Caco-2 (cell line): ENCODE measurements at places on chromosomes 16 and 17.

GRCh38 chr16:800834-801511 lies 439 bp upstream of the GNG13 start:
- no peak for DNase-seq

- no peak for DNase-seq
These were observed 13.2 kb downstream of the IL34 start for GRCh38 chr16:70659546-70659945.

- no peak for DNase-seq
These were observed 30.2 kb downstream of the TRIM25 start for GRCh38 chr17:56883616-56884015.

- no peak for DNase-seq
These were observed 55.7 kb downstream of the MARF1 start for GRCh38 chr16:15587152-15587825.

- DNase-seq = no peak
These were observed 41.8 kb downstream of the CYB5D2 start for GRCh38 chr17:4184811-4185210.

DNA sequence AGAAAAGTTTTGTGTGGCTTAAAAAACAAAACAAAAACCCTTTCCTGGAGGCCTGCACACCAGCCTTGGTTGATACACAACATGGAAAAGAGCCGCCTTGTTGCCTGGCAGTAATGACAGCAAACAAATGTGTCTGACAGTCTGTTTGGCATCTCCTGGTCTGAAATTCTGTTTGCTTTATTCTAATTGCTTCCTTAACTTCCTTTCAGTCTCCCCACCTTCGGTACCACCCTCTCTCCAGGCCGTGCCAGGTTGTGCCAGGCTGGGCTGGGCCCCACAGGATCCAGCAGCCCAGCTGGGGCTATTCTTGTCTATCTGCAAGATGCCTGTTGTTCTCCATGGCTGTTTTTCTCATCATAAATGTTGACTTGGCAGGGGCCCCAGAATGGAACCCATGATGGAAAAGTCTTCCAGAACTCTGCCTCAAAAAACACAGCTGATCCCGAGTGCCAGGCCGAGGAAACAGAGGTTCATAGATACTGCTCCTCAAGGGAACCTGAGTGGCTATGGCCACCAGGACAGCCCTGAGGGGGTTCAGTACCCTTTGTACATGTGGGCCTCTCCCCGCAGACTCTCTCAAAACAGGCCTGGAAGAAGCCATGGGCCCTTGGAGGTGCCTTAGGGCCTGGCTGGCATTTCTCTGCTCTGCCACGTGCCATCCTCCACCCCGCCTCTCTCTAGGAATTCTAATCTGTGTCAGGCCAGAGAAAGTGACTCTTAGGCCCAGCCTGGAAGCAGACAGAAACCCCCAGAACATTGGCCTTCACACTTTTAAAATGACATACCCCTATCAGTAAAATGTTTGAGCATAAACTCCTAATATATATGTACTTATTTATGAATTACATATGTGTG lies 50.5 kb downstream of the YPEL2 start:
- DNase-seq = no peak

DNA sequence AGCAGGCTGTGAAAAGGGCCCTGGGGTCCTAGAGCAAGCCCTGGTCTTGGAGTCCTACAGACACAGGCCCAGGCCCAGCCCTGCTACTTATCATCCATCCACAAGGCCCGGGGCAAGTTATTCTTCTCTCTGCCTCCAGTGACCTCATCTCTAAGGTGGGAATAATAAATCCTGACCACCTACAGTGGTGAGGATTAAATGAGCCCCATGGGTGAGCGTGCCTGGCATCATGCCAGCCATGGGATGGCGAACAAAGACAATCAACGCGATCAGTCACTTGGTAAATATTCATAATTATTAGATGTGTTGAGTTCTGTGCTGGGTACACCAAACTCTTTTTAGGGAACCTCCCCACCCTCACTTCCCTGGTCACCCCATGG lies 5.5 kb downstream of the KRT15 start:
- no peak for DNase-seq

GRCh38 chr16:23436951-23437350 lies 16.0 kb downstream of the COG7 start:
- no peak for DNase-seq

DNA sequence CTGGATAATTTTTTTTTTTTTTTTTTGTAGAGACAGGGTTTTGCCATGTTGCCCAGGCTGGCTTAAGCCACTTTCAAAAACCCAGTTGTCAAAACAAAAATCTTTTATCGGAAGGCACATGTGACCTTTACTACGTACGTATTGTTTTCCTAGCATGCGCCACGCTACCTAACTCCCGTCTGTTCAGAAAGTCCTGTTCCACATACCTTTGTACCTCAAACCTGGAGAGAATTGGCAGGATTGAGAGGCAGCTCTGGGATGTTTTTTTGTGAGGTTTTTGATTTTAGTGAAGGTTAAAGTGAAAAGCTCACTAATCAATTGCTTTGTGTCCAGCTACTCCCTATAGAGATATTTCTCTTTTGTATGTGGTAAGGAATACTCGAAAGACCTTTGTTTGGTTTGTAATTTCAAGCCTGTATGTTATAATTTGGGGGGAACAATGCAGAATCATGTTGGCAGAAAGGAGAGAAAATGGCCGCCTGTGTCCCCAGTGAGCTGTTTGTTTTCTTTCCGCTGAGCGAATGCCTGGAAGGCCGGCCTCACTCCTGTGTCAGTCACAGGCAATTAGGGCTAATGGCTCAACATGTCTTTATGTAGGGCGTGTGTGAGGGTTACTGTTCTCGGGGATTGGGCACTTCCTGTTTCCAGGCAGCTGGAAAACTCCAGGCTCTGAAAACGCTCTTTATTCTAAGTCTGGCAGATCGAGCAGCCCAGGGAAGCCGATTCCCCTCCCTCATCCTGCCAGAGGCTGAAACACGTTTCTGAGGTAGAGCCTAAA lies 60.8 kb upstream of the CLEC18A start:
- no peak for DNase-seq

DNA sequence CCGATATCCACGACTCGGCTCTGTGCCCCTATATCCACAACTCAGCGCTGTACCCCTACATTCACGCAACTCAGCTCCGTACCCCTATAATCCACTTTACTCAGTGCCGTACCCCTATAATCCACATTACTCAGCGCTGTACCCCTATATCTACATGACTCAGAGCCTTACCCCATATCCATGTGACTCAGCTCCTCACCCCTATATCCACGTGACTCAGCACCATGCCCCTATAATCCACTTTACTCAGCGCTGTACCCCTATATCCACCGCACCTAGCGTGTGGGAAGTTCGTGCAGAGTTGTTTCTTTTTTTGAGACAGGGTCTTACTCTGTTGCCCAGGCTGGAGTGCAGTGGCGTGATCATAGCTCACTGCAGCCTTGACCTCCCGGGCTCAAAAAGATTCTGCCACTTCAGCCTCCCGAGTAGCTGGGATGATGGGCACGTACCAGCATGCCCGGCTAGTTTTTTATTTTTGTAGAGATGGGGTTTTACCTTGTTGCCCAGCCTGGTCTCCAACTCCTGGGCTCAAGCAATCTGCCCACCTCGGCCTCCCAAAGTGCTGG lies 17.4 kb downstream of the CYB5D2 start:
- DNase-seq = no peak

- no peak for DNase-seq
These were observed 24.2 kb downstream of the FAM117A start for GRCh38 chr17:49739641-49740271.

DNA sequence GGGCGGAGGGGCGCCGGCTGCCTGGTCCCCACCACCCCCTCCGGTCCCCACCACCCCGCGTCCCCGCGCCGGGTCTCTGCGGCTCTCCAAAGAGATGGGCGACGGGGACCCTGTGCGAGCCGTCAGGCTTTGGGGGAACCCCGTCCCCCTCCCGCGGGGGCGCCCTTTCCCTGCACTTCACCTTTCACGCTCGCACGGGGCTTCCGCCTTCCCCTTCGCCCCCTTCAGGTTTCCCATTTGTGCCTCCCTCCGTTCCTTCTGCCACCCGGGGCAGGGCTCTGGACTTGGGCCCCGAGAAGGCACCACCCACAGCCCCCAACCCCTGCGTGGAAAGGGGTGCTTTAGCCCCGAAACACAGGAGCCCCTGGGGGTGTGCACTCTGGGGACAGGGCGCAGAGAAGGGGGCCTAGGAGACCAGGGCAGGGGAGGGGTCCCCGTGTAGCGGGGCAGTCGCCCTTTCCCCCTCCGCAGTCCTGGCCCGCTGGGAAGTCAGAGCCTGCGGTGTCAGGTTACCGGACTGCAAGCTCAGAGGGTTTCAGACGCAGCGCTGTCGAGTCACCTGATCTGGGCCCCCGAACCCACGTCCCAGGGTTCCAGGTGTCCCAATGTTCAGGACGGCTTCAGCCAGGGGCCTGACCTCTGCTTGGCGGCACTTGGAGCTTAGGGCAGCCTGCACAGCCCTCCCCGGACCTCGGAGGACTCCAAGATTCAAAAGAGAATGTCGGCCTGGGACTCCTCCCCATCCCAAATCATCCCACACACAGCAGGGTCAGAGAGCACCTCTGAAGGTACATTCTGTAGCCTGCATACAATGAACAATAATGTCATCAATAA lies 6.7 kb upstream of the CCDC92B start:
- DNase-seq = peak; percentile 55

GRCh38 chr16:89026121-89026612 lies 49.2 kb upstream of the CBFA2T3 start:
- DNase-seq = no peak

DNA sequence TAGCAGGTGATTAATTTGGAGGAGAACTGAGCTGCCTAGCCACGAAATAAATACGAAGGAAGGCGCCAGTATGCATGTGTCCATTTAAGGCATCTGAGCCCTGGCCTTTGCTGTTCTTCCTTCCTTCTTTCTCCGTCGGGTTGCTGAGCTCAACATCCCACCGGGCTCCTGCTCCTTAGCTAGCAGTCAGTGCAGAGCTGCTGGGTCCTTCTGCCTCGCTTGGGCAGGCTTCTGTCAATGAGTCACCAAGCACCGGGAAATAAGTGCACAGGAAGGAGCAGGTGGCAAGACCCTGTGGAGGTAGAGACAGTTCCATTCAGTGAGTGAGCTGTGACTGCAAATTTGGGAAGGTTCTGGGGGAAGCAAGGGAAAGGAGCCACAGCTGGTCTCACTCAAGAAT lies 120.7 kb downstream of the CCDC182 start:
- no peak for DNase-seq

- no peak for DNase-seq
These were observed 407.7 kb upstream of the EEF2KMT start for GRCh38 chr16:5505091-5505887.

GRCh38 chr17:67606471-67606870 lies 111.3 kb upstream of the NOL11 start:
- DNase-seq = no peak

GRCh38 chr16:19406891-19407491 lies 10.7 kb upstream of the TMC5 start:
- no peak for DNase-seq

- DNase-seq = no peak
These were observed 7.9 kb downstream of the KLHDC4 start for GRCh38 chr16:87757841-87758426.

DNA sequence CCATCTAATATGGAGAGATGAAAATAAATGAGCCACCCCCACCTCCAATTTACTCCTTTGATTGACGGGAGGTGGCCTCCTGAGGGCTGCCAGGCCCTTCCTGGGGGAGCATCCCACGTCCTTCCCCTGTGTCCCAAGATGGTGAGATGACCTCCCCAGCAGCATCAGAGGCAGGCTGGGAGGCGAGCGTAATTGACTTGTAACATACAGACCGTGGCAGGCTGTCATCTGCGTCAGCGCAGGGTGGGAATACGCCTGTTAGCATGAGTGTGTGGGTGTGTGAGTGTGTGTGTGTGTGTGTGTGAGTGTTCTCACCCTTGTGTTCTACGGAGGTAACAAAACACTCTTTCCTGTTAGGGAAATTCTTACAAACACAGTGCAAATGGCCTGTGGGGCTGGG lies 156.9 kb upstream of the CIBAR2 start:
- no peak for DNase-seq

DNA sequence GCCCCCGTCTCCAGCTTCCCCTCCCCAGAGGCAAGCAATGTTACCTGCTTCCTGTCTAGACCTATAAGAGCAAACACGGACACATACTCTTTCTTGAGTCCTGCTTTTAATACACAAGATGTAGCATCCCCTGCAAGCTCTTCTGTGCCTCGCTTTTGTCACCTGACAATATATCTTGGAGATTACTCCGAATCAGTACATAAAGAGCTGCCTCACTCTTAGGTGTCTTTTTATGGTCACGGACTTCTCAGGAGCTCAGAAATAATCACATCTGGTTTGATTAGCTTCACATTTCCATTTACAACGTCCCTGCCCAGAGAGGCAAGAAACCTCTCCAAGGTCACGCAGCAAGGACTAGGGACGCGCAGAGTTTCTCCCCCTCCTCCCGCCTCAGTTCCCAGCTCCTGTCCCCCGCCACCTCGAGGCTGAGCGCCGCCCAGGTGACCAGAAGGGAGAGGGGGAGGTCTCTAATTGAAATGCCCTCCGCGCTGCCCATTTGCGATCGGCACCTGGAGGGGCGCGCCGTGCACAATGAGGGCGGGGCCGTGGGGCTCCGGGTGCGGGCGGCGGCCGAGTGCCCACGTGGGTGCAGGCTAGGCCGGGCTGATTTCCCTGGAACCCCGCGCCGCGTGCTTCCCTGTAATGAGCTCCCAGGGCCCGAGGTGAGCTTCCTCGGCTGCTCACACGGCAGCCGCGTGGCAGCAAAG lies 13.8 kb upstream of the SEZ6 start:
- DNase-seq = no peak

DNA sequence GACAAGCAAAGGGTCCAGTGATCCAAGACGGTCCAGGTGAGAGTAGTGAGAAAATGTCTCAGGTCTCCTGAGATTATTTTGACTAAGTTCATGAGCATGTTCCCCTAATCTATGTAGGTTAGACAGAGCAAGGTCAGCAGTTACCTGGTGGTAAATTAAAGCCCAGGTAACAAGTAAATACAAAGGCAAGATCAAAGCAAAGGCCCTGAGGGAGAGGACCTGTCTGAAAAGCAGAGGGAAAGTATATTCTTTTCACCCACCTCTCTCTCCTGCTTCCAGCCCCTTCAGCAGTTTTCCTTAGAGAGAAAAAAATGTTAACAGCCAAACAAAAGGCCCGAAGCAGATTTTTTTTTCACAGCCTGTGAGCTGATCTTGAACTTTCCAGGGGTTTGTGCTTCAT lies 302.7 kb downstream of the MAP2K6 start:
- DNase-seq = no peak

DNA sequence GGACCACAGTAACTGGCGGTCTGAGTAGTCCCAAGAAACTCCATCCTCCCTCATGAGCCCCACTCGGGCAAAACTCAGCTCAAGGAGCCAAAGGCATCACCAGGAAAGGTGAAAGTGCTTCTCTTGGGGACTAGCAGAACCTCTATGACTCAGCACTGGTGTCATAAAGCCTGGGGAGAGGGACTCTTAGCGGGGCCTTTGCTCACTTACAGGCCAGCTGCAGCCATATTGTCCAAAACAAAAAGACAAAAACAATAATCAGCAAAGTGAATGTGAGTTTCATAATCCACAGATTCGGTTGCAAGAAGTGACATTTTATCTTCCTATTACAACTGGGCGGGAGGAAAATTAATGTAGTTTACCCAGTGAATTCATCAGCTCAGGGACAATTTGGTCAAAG lies at the start of gene TEKT5:
Gene TEKT5, minus strand, starts transcription at position 101 of the 400 bp plus-strand sequence. Its CDS starts 57 bp downstream, at position 44.
- no peak for DNase-seq
